ENCODE measurements at places on chromosomes 2 and 18.

DNA sequence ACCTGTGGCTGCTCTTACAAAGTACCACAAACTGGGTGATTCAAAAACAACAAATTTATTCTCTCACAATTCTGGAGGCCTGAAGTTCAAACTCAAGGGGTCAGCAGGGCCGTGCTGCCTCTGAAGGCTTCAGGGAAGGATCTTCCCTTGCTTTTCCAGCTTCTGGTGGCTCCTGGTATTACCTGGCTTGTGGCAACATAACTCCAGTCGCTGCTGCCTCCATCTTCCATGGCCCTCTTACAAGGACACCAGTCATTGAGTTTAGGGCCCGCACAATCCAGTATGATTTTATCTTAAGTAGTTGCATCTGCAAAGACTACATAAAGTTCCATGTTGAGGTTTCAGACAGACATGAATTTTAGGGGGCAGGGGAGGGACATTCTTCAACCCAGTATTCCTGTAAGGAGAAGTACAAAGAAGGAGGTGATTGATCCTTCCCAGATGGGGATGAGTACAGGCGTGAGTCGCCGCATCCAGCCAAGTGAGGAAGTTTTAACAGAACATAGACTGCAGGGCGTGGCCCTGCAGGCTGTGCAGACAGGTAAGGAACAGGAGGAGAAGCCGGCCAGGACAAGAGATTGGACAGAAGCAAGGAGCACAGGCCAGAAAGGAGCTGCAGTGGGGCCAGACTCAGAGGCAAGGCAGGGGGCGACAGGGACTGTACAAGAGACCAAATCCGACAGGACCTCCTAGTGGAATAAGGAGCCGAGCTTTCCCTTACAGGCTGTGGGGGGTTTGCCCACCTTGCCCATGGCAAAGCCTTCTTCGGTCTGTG lies 44.4 kb upstream of the BZW1 start:
- DNase-seq, result no peak

DNA sequence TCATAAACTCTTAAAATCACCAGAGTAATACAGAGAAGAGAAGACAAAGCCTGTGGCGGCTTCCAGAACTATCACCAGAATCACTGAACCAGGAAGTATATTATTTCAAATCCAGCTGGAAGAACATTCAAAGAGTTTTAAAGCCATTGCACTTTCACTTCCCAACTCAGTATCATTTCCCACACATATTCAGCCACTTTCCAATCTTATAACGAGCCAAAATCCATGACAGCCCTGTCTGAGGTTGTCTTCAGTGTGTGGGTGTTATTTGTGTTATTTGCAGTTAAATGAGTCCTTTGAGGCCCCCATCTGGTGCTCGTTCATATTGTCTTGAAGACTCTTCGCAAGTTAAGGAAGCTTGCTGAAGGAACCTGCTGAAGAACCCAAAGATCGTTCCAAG lies 559.9 kb downstream of the TSN start:
- DNase-seq, result no peak

- no peak for DNase-seq
Measured at GRCh38 chr2:8203364-8203763, 478.5 kb upstream of the ID2 start.

DNA sequence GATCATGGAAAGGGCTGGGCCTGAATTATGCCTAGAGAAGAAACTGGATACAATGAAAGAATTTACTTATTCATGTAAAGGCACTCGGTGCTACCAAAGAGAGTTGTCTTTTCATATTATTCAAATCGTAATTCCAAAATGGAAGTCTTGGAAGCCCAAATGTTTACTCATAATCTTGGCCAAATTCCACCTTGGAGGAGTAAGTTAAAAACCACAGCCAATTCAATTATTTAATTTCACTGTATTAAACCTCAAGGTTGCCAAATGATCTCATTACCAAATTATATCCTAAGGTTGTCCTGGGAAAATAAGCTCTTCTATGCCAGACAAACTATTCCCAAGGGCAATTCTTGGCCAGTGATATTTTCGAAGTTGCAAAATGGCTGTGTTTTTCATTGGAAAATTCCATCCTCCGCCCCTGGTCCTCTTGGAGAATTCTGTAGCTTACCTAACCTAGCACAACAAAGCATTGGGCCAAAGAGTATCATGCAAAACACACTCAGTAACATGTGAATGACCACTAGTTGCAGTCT lies 11.1 kb upstream of the VPS4B start:
- DNase-seq, result no peak

GRCh38 chr2:126885751-126886210 lies 12.9 kb upstream of the TEX51 start:
- no peak for DNase-seq

- no peak for DNase-seq
Measured at GRCh38 chr2:241608881-241609280, 28.1 kb downstream of the THAP4 start.

DNA sequence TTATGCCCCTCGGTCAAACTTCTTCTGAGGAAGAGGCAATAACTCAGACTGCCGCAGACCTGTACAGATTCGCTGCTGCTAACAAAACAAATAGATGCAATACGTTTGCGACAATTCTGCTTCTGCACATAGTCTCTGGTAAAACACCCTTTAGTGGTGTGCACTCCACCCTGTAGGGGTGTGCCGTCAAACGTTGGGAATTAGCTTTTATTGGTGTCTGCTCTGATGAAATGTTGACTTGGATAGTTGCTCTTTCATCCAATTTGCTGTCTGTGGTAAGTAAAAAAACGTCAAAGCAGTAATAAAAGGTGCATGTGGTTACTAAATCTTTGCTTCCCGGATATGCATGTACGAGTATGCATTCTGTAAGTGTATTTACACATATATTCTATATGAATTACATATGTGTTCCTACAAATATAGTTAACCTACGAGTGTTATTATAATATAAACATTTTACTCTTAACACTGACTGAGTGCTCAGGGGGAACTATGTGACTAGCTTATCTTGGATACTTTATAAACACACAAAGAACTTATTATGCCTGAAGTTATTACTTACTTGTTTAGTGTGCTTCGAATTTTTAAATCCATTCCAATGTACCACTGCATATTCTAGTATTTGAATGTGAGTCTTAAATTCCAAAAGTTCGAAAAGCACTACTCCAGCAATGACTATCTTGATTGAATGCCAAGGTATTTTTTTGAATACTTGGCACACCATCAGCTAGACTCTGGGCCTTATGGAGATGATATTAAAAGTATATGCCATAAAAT lies 610.2 kb downstream of the ZEB2 start:
- no peak for DNase-seq

DNA sequence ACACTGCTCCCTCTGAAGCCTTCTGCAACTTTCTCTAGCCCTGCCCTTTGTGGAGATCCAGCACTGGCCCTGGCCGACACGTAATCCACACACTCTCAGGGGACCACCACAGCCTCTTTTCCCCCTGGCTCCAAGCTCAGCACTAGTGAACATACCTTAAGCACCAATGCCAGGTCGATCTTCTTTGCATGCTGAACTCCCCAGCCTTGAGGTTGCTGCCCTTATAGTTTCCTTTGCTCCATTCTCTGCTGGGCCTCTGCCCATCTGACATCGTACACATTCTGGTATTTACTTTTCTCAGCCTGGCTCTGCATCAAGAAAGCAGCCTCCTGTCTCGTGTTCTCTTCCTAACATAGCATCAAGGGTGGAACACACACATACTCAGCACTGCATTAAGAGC lies 361.5 kb downstream of the LPIN1 start:
- DNase-seq, result no peak

GRCh38 chr2:173002751-173003541 lies 72.7 kb upstream of the MAP3K20 start:
- DNase-seq, result no peak

- DNase-seq, result no peak
Measured at GRCh38 chr2:236840857-236841256, 244.8 kb upstream of the COPS8 start.

DNA sequence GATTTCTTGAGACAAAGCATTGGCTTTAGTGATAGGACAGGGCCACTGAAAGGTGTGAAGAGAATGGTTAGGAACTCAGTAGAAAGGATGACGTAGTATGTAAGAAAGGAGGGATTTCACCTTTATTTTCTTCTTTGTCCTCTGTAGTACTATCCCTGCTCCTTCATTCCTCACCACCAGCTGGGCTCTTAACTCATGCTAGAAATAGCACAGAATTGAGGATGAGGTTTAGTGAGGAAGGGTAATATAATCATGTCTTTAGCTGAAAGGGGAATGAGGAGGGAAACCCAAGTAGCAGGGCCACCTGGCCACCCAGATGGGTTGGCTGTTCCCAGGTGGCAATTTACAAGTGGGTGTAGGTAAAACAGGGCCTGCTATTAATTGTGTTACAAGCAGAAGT lies 15.2 kb downstream of the ACVR2A start:
- no peak for DNase-seq

- no peak for DNase-seq
Measured at GRCh38 chr2:180554330-180554729, 426.1 kb upstream of the UBE2E3 start.

GRCh38 chr18:64180617-64181016 lies 31.7 kb upstream of the LINC00305 start:
- DNase-seq, result no peak

- no peak for DNase-seq
Measured at GRCh38 chr18:45801416-45802004, 24.0 kb upstream of the SIGLEC15 start.

- no peak for DNase-seq
Measured at GRCh38 chr18:69408522-69408921, 7.8 kb downstream of the DOK6 start.

- DNase-seq, result no peak
Measured at GRCh38 chr2:145919477-145919876, 1399.6 kb upstream of the ZEB2 start.

DNA sequence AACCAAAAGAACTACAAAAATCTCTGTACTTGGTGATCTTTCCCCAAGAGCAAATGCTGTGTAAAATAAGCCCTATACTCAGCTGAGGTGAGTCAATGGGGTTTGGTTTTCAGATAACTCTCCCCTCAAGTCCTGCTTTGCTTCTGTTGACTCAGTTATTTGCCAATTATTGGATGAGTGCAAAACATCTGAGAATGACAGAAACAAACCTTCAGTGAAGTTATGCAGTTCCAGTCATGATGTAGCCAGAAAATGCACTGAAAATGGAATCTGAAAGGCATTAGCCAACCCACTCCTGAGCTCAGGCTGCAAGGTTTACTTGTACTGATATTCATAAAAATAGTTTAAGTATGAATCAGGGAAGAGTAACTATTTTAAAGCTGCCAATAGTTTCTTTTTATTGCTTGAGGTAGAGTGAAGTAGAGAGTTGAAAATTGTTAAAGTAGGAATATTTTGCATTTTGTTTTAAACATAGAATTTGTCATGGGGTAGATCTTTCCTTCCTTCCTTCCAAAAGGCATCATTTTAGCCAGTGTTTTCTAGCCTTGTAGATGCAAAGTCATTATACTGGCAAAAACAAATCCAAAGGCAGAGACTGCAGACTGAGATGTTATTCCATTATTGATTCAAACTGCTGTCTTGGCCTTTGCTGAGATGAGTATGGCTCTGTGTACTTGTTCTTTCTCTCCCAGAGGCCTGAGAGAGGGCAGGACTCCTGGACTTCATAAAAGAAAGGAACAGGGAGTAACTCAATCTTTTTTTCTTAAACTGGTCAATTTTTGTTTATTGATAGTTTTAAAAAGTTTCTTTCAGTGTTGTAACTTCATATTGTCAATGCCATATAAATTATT lies 215.3 kb downstream of the RND3 start:
- DNase-seq, result no peak

DNA sequence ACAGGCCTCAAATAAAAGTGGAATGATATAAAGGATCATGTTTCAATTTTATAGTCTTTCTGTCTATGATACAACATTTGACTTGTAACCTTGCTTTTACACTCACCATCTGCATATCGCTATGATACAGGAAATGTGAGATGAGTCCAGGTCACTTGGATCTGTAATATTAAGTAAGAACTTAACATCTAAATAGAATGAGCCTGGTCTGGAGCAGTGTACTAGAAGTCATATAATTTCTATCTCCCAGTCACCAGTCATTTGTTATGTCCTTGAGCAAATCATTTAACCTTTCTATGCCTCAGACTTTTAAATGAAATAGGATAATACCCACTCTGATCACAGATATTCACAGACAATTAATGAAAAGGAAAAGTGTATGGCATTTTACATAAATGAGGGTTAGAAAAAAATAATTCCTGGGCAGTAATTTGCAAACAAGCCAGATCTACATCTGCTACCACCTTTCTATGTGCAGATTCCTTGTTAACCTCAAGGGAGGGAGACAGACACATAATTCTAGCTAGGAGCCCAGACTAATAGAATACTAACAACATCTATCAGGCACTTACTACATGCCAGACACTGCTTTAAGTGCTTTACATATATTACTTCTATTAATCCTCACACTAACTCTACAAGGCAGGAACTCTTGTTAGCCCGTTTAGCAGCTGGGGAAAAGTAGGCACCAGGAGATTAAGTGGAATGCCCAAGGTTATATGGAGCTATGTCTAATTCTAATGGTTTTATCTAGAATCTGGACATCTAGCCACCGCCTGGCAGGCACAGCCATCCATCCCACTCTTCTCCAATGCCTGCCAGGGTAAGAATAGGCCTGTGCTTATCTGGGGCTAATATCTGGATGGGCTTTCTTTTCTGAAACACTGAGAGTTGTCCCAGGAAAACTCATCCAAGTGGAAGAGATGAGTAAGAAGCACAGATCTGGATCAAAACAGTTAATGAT lies 313.6 kb upstream of the CDH20 start:
- DNase-seq, result no peak

GRCh38 chr2:233350708-233351107 lies 3.6 kb upstream of the DGKD start:
- peak; percentile 40 for DNase-seq

DNA sequence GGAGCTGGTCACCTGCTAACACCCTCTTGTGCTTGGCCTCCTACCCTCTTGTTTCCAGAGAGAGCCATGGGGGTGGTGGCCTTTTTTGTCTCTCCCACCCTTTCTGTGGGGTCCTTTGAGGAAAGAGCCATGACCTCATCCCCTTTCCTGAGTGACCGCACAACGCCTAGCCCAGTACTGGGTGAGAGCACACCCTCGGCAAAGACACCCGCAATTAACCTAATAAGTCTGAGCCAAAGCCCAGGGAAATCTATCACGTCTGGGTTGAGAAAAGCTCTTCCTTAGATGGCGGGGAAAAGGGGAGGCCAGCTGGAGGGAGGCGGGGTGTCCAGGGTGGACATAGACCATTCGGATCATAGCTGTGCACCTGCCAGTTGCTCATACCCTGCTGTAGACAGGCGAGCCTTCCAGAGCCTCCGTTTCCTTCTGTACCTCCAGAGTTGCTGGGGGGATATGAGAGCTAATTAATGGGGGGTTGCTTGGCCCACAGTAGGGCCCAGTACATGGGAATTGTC lies 93.7 kb upstream of the MCFD2 start:
- no peak for DNase-seq

All from CD4-positive, alpha-beta T cell treated with Interferon alpha-2 for 1 hour (primary cell).